Astrocyte of the cerebellum (primary cell): ENCODE measurements at places on chromosomes 3 and 15.

GRCh38 chr15:85479071-85479647 lies 98.8 kb downstream of the AKAP13 start:
- DNase-seq = peak; percentile 86

DNA sequence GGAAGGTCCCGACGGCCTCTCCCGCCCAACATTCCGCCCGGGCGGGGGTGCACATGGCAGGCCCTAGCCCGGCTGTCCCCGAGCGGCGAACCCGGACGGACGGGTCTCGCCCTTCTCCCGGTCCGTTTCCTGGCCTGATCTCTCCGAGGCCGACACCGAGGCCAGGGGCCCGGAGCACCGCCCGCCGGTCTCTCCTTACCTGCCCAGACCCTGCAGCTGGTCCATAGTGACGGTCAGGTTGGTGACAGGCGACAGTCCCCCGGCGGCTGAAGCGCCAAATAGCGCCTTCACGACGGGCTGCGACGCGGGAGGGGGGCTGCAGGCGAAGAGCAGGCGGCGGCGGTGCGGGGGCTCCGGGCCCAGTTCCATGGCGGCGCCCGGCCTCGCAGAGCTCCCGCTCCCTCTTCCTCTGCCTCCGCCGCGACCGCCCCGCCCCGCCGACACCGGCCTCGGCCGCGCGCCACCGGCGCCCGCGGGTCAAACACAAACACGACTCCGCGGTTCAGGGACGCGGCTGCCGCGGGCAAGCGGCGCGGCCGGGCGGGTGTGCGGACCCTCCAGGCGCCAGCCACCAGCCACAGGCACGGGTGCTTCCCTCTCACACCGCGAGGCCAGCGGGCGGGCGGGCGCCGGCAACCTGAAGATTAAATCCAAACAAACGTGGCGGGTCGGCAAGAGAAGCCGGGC lies 495 bp downstream of the CDC25A start:
- DNase-seq = no peak

GRCh38 chr3:46609212-46609721 lies 3.1 kb upstream of the FAM240A start:
- no peak for DNase-seq

GRCh38 chr3:28077572-28077971 lies 163.8 kb upstream of the CMC1 start:
- DNase-seq = peak; percentile 58

DNA sequence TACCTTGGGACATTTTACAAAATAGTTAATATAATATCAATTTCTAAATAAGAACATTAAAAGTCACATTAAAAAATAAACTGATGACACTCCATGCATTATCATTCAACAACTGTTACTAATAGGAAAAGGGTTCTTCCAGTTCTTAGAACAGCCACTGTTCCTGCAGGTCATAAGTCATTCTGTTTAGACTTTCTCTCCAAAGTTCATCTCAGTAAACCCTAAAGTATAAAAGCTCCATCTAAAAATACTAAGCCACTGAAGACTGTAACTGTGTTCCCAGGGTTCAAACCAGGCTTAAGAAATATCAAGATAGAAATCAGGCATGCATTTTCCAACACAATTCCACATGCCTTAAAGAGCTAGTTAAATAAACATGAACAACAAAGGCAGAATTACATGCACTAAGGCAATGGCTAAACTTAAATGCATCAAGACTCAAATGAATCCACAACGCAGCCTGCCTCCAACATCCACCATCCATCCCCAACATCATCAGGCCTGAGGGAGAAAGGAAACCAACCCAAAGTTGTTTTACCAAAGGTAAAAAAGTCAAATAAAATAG lies 46.2 kb downstream of the DMXL2 start:
- DNase-seq = no peak

DNA sequence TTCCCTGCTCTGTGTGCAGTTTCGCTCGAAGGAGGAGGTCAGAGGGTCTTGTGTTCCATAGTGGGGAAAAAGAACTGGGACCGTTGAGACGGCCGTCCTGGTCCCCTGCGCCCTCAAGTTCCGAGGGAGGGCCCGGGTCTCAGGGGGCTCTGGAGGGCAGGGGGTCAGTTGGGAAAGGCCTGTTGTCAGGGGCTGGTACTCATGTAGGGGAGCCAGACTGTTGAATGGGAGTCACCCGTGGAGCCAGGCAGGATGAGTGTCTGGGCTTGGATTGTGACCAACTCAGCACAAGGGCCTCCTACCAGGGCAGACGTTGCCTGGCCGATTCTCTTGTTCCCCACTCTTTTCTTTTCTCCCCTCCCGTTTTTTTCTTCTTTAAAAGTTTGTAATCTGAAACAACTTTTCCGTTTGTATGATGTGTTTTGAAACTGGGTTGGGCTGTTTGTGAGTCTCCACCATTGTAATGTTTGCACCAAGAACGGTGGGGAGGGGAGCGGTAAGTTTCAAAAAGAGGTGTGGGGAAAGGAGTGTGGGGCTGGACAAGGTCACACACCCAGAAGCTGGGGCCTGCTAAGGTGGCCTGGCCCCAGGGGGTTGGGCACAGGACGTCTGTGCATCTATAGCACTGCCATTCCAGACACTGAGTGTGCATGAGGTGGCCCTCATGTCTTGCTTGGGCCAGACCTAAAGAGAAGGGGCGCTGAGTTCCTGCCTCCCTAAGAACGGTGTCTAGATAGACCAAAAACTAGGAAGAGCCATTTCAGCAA lies 1.1 kb downstream of the CMTM7 start:
- no peak for DNase-seq

DNA sequence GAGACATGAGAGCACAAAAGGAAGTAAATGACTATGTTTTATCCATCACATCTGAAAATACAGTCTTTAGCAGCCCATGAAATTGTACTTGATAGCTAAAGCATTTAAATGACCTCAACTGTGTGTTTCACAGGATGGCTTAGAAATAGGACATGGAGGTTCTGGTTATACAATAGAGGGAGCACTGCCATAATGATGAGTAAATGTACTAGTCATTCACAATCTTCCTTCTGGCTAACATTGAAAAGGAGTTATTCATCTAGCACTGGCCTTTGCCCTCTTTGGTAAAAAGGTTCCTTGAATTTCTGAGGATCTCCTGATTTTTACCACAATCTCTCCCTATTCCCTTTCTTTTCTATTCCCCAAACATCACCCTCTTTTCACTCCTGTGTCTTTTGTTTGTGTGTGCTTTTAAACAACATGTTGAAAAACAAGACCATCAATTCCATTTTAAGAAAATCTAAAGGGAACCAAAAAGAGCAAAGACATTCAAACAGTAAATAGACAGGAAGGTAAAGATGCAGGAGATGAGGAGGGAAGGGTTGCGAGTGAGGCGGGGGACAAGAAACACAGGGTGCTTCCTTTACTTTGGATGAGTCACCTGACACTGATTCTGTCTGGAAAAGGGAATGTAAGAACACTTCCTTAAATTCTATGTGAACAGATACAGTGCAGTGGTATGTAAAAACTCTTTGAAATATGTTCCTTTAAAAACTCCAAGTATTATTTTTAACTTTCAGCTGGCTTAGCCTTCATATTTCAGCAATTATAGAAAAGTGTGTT lies 619.0 kb downstream of the MECOM start:
- DNase-seq = peak; percentile 5

- DNase-seq = no peak
Observed at GRCh38 chr15:40320931-40321371, 2.5 kb upstream of the INAFM2 start.
